ENCODE measurements at places on chromosomes 4 and X.

- DNase-seq: no peak
Measured at GRCh38 chr4:53840643-53841042, 223.8 kb downstream of the CHIC2 start.

DNA sequence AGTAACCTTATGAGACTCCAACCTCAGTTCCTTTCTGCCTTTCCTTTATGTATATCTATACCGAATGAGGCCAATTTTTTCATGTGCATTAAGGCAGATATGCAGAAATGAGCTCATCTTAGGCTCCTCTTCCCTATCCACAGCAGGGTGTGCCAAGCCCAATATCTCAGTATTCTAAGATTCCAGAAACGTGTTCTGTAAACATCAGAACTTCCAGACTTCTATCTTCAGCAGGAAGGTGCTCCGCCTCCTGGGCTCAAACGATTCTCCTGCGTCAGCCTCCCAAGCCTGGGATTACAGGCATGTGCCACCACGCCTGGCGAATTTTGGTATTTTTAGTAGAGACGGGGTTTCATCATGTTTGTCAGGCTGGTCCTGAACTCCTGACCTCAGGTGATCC lies 31.0 kb upstream of the CCNG2 start:
- DNase-seq: no peak

DNA sequence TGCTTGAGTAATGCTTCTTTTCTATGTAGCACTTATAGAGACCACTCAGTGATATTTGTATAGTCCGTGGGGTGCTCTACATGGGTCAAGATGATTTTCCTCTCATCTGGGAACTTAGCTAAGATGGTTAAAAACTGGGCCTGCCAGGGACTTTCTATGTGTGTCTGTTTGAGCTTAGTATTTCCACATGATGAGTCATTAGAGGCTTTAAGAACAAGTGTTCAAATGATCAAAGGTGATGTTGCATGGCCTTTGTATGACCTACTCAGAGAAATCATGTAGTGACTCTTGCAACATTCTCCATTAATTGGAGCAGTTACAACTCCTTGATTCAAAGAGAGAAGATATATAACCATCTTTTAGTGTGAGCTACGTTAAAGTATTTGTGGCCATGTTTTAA lies 1480.5 kb upstream of the IGFBP7 start:
- DNase-seq: no peak

- no peak for DNase-seq
Measured at GRCh38 chr4:177367336-177367735, 57.7 kb downstream of the NEIL3 start.

DNA sequence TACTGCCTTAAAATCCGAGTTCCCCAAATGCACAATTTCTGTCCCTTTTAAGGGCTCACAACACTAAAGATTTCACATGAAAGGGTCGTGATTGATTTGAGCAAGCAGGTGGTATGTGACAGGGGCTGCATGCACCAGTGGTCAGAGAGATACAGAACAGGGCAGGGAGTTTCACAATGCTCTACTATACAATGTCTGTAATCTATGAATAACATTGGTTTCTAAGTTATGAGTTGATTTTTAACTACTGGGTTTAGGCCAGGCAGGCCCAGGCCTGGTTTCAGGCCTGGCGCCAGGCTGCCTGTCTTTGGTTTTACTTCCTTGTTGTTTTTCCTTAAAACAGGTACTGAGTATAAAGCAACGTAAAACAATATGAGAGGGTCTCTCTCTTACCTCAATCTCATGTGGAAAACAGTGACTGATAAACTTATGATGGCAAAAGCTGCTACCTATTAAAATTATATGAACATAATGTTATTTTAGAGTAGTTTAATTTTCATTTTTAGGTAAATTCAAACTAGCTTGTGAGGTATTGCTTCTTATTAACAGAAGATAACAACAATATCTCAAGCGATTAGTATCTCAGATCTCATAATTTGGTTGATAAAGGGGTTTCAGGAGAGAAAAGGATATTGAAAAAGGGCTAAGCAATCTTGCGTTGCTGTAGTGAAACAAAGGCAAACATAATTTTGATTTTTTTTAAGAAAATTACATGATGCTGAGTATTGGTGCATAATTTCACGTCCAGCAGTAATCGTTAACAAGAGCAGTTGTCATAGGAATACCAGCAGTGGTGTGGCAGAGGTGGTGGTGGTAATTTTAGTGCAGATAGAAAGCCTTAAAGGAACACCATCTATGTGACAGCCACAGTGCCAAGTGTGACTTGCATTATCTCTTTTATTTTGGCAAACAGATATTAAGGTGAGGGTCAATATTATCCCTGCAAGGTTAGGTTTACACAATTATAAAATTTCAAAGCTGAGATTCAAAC lies 944.4 kb upstream of the GRID2 start:
- no peak for DNase-seq

DNA sequence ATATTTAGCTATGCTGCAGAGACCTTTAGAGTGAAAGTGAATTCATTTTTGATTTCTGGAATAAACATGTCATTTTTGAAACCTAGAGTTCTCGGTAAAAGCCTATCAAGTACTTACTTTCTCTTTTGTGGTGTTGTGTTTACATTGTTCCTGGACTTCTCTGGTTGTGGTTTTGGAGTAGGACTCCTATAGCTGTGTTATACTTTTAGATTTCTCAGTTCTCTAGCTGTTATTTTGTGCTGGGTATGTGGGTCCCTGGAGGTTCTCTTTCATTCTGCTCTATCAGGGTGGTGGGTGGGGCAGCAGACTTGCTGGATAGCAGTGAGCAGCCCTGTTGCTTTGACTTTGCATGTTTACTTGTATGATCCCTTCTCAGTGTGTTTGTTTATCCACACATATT lies 25.6 kb upstream of the MSMO1 start:
- no peak for DNase-seq

- no peak for DNase-seq
Measured at GRCh38 chr4:3075652-3075981, 1.1 kb downstream of the HTT start.

- DNase-seq: no peak
Measured at GRCh38 chr4:67130411-67130810, 414.9 kb downstream of the CENPC start.

DNA sequence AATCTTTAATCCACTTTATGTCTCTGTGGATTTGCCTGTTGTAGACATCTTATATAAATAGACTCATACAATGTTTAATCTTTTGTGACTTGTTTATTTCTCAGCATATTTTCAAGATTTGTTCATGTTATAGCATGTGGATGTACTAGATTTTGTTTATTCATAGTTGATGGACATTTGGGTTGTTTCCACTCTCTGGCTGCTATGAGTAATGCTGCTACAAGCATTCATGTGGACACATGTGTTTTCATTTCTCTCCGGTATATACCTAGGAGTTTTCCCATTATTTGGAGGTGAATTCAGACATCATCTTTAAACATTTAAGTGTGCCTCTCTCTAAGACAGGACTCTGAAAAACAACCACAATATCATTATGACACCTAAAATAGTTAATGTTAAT lies 2.3 kb downstream of the IKBKG start:
- DNase-seq: no peak

DNA sequence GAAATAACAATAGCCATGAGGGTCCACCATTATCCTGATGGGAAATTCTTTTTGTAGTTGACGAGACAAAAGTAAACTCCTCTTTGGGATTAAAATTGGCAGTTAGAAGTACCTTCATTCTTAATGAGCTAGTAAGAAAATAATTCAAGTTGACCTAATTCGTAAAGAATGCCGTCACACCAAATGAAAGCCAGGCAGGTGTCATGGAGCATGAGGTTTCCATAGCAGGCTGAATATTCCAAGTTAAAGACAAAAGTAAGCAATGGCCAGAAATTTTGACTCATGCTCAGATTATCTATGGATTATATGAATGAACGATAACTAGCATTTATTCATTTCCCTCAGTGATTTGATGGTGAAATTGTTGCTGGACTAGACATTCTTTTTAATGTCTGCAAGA lies 192.2 kb upstream of the FAT1 start:
- no peak for DNase-seq

- DNase-seq: no peak
Measured at GRCh38 chrX:108702530-108702929, 33.8 kb downstream of the IRS4 start.

DNA sequence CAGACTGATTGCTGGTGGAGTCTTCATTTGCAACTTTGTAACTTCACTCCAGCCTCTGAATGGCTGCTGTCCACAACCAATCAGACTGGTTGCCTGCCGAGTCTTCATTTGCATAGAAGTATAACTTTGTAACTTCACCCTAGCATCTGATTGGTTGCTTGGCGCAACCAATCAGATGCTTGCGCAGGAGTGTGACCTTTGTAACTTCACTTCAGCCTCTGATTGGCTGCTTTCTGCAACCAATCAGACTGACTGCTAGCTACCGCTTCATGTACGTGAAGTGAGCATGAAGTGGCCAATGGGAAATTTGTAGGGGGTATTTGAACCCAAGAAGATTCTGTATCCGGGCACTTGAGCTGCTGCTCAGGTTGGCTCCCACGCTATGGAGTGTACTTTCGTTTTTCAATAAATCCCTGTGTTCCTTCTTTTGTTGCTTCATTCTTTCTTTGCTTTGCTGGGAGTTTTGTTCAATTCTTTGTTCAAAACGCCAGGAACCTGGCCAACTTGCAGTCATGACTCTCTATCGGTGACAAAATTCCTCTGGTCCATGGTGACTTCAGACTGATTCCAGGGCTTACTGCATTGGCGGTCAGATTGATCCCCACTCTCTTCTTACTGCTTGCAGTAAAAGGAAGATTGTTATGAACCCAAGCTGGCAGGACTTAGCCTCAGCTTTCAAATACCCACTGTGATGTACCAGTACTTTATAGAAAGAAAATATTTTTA lies 46.4 kb upstream of the FGG start:
- DNase-seq: no peak

DNA sequence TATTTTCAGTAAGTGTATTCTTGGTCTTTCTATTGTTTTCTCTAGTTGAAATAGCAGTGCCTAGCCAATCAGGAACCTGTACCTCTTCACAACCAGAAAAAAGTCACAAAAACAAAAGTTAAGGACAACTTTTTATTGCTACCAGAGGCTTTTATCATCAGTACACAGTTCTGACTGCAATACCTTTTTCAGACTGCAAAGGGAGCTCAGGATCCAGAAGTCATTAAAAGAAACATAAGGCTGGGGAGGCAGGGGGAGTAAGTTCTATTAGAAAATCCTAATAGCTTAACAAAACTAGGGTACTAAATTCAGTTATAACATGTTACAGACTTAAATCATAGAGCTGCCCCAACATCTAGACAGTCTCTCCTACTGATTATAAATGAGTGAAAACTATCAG lies 28.8 kb downstream of the CCNI start:
- no peak for DNase-seq

DNA sequence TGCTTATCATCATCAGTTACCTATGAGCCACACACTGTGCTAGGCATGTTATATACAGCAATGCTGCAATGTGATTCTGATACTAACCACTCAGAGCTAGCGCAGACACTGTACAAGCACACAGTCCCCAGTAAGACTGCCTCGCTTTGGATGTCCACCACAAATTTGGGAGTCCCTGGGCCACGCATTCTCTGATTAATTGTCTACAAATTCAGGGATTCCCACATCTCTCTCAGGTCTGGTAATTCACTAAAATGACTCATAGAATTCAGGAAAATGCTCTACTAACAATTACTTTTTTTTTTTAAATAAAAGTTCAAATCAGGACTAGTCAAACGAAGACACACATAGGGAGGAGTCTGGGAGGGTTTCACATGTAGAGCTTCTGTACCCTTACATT lies 652.1 kb upstream of the AADAT start:
- no peak for DNase-seq

DNA sequence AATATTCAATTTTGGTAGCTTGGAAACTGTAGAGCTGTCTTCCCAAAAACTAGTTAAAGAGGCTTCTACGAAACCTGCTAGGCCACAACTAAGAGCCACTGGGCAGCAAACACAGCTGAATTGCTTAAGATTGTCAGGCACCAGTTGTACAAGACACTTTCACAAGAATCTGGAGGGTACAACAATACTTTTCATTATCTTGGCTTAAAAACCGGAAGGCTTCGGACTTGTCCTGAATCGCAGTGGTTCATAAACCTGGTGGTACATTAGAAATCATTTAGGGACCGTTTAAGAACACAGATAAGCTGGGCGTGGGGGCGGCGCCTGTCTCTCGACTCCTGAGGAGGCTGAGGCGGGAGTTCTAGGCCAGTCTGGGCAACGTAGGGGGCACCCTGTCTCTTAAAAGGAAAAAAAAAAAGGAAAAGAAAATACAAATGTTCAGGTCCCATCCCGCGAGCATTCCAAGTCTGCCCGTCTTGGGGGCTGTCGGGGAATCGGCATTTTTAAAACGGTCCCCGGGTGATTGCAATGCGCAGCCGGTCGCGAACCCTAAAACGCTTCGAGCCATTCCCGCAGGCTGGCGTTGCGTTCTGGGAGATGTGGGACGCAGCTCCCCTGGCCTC lies 763 bp downstream of the PYURF start:
- no peak for DNase-seq
